Substantia nigra (tissue), 51 donors: ENCODE measurements at places on chromosomes 2 and 18.

DNA sequence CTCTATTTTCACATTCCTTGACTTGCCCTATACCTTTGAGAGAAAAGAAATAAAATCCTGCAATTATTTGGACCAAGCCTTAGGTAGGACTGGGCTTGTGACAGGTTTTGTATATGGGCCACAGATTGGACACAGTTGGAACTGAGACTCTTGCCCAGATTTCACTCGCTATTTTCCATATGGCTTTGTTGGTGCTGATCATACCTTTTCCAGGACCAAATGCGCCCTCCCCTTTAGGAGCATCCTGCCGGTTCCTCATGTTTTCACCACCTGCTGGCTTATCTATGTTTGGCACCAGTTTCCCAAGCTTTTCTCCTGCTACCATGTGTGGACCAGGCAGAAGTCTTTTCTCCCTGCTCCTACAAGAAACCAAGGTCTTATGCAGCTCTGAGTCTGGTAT is 494.9 kb downstream of the EPHA4 start:
- DNase-seq = no peak

DNA sequence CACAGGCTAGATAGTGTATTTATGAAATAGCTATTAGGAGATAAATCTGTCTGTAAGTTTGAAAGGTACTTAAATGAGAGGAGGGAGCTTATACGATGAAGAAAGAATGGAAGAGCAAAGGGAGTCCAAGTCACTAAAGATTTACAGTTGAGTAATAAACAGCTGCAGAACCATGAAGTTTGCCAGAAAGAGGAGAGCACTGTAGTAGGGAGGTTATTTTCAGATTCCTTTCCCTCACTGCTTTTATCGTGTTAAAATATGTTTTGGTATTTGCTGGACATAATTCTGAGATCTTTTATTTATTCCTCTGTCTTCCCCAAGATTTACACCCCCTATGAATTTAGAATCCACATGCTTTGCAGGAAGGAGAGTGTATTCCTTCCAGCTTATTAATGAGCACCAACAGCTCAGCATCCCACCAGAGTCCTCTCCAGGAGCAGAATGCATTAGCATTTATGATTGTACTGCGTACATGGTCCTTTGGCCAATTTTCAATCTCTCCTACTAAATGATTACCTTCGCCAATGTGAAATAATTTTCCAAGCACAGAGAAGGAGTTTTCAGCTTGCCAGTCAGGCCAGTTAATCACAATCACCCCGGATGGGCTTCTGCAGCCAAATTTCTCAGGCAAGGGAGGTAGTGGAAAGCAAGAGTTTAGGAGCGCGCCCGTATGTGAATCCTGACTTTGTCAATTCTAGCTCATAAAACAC is 297.0 kb downstream of the NBAS start:
- no peak for DNase-seq

- no peak for DNase-seq
These were observed 61.9 kb downstream of the AFTPH start for GRCh38 chr2:64586054-64586453.

DNA sequence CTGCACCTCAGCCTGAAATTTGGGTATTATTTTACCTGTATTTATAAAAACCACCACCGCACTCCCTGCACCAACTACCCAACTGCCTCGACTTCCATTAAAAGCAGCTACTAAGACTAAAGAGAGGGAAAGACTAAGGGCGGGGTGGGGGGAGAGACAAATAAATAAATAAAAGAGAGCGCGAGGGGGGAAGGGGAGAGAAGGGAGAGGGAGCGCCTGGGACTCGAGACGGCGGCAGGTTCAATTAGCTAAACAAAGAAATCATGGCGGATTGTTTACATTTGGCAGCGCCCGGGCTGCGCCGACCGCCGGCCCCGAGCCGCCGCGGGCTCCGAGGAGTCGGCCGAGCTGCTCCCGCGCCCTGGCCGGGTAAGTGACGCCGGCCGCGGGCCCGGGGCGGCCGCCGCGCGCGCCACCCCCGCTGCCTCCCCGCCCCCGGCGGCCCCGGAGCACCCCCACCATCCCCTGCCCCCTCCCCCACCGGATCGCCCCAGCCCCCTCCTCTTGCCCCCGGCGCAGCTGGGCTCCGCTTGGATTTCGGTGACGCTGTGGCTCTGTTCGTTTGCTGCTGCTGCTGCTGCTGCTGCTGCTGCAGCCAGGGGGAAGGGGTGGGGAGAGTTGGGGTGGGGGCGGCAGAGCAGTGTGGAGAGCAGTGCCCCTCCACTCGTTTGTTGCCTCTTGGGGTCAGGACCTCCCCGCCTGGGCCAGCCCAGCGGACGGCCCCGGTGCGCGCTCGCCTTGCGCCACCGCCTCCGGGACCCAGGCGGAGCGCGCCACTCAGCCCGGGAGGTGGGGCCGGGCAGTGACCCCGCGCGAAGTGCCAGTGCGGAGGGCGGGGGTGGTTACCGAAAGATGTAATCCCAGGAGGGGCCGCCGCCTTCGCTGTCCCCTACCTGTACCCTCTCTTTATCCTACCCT is 187.2 kb upstream of the FANCL start:
- peak; percentile 58 for DNase-seq

DNA sequence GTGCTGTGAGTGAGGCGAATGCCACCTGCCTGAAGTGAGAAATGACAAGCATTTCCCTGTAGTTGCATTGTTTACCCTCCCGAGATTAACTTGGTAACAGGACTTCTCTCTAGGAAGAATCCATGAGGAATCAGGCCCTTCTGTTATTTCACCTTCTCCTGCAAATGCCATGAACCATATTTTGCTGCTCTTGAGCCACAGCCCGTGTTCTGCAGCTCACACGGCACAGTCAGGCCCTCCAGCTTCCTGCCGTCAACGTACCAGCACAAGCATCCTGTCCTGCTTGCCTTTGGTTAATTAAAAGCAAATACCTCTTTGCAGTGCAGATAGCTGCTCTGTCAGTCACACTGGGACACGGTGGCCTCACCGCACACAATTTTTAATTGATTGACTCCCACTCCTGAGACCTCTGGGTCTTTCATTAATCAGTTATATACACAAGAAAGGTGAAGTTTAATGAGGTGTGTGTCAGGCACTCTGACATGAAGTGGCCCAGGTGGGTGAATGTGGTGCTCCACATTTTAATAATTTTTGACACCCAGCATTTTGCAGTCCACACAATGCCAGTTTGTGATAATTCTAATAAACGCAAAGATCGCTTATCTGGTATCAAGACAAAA is 95.3 kb upstream of the ASB18 start:
- no peak for DNase-seq

DNA sequence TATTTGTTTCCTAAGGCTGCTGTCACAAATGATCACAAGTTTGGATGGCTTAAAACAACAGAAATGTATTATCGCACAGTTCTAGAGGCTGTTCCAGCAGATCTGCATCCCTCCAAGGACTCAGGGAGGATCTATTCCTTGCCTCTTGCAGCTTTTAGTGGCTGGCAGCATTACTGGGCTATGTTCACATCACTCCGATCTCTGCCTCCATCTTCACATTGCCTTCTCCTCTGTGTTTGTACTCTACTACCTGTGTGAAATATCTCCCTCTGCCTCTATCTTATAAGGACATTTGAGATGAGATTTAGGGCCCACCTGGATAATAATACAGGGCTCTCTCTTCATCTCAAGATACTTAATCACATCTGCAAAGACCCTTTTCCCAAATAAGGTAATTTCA is 18.9 kb downstream of the NDC80 start:
- DNase-seq = no peak

DNA sequence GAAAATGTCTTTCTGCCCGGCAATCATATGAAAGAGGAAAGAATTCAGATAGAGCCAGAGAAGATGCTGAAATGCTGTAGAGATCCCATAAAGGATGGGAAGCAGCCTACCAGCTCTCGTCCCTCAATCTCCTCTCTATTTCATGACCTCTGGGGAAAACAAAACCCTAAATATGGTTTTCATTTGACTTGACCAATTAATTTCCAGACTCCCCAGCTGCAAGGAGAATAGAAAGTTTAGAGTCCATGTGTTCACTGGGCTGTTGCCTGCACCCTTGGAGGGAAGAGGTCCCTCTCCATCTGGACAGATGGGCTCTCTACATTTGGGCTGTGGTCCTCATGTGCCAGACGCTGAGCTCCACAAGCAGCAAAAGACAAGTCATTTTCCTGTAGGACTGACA is 40.6 kb downstream of the CAPN13 start:
- no peak for DNase-seq

DNA sequence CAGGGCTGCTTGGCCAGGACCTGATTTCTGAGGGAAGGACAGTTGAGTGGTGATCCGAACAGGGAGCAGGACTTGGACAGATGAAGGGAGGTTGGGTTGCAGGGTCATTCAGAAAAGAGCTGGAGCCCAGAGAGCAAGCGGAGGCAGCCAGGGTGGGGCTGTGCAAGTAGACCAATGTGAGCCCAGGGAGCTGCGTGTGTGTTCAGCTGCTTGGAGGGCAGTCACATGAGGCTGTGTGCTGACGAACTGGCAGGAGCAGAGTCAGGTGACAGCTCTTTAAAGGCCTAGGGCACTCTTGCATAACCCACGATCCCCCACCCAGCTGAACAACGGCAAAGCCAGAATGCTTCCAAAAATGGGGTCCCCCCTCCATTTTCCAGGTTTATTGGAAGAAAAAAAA is 4.6 kb upstream of the MLPH start:
- no peak for DNase-seq

- peak; percentile 52 for DNase-seq
These were observed 430 bp upstream of the CHMP1B start for GRCh38 chr18:11850821-11851145.

- DNase-seq = no peak
These were observed 133.9 kb upstream of the CCDC195 start for GRCh38 chr2:224850081-224850480.

DNA sequence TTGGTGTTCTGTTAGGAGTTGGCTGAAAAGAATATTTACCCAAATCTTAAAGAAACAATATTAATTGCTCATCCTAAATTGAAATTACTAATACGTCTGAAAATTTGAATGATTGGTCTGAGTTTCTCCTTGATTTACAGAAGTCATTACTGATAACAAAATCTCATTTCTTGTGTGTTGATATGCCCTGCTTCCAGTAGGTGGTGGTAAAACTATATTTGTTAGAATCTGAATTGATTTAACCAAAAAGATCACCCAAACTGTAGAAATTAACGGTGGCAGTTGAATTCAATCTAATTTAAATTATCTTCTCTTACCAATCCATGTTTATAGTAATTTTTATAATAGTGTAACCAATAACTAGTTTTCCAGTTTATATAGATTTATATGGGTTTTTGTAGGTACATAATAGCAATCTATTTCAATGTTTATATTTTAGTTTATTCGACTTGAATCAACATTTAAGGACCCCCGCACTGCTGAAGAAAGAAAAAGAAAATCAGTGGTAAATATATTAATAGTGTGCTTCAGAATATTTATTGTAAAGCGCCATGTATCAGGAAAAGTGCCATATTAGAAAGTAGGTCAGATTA is 38.3 kb downstream of the PAPOLG start:
- DNase-seq = no peak

DNA sequence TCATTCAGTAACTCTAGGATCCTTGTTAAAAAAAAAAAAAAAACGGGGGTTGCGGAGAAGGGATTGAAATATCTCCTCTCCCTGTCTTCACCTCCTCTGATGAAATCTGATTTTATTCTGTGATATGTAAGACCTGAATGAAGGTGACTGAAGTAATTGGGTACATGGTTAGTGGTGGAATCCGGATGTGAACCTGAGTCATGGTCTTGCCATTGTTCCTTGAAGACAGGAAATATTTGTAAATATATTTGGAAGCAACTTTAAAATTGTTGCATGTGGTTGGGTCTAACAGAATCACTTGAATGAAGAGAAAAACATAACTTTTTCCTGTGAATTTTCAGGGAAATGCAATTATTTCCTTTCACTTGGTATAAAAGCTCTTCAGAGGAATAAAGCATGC is 3.0 kb upstream of the IL1A start:
- no peak for DNase-seq

- DNase-seq = no peak
These were observed 48.0 kb upstream of the ATP6V1B1 start for GRCh38 chr2:70887550-70888246.

GRCh38 chr2:48341551-48342133 is 188.3 kb upstream of the STON1 start:
- DNase-seq = peak; percentile 5

DNA sequence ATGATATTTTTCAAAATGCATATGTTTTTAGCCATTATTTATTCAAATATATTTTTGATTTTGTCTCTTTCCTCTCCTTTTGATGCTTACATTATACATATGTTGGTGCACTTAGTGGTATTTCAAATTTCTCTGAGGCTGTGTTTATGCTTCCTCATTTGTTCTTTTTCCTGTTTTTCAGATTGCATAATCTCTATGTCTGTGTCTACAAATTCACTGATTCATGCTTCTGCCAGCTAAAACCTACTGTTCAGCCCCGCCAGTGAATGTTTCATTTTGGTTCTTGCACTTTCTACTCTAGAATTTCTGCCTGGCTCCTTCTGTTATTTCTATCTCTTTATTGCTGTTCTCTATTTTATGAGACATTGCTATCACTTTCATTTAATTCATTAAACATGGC is 951.7 kb upstream of the CNTNAP5 start:
- DNase-seq = no peak

- DNase-seq = no peak
These were observed 187.7 kb downstream of the SMAD7 start for GRCh38 chr18:48762836-48763718.

DNA sequence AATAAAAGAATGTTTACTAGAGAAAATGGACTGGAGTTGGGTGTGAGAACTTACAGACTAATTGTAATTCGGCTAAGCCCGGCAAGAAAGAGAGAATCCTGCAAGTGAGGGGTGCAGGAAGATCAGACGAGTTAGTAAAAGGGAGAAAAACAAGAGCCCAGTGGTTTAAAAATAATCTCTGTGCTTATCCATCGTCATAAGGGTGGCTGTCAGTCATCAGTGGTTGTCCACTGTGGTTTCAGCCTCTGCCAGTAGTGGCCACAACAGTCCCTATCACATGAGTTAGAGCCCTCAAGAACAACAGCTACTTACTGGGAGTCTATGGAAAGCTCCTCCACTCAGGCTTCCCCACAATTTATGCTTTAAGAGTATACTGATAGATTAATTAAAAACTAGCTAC is 239.8 kb downstream of the SETBP1 start:
- DNase-seq = no peak

GRCh38 chr2:240501531-240501991 is 56.2 kb downstream of the ANKMY1 start:
- no peak for DNase-seq

- no peak for DNase-seq
These were observed 283.7 kb upstream of the PXDN start for GRCh38 chr2:2028041-2028440.

GRCh38 chr2:85792783-85793441 is 39.1 kb downstream of the ATOH8 start:
- DNase-seq = no peak

GRCh38 chr2:201908901-201909300 is 102.6 kb downstream of the CDK15 start:
- DNase-seq = no peak
